ENCODE measurements at places on chromosomes 16 and 17.

DNA sequence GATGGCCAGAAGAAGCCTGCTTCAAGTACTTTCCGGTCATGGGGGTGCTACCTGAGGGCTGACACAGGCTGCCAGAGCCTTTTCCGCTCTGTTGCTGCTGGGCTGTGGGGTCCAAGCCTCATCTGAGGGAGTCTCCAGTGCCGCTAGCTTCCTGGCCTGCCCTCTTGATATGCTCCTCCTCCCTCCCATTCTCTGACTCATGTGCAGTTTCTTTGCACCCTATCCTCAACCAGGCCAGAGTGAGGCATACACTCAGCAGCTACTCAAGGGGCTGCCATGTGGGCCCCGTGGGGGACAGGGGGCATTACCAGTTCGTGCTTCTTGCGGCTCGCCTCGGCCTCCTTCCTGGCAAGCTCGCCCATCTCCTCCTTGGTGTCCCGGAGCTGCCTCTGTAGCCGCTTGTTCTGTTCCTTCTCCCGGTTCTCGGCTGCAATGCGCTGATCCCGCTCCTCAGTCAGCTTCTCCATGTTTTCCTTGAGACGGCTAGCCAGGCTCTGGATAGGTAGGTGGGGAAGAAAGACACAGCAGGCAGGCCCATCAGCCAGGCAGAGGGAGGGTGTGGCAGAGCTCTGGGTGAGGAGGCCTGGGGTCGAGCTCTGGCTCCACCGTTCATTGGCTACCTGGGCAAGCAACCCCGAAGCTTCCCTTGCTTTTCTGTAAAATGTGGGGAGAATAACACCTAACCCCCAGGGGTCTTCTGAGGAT, 43.8 kb downstream of the PIPOX start:
- no peak for DNase-seq

DNA sequence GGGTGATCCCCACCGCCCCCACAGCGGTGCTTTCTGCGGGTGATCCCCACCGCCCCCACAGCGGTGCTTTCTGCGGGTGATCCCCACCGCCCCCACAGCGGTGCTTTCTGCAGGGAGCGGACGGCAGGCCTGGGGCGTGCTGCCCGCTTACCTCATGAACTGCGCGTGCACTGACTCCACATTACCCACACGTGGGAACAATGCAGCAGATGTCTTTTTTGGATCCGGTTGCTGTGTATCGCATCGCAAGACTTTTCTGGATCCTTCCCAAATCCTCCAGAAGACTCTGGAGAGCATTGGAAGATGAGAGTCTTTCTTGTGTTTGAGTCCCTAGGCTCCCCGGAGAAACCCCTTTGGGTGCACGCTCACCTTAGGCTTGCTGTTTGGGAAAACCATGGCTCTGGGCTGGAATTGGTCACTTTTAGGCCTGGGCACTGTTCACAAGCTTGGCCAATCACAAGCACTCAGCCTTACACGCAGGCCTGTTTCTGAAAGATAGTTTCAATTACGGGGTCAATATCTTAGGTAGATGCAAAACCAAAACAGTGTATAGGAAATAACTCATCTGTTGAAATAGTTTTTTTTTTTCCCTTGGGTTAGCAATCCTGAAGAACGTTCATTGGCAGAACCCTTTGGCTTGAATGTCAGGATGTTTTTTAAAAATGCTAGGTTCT, 201.8 kb downstream of the RPTOR start:
- DNase-seq: no peak

- DNase-seq: no peak
These were observed 7.0 kb upstream of the CCNF start for GRCh38 chr16:2422123-2422867.

GRCh38 chr16:52499060-52499440, 47.9 kb downstream of the TOX3 start:
- no peak for DNase-seq

- DNase-seq: no peak
These were observed 116.0 kb downstream of the SNX29 start for GRCh38 chr16:12092544-12092921.

DNA sequence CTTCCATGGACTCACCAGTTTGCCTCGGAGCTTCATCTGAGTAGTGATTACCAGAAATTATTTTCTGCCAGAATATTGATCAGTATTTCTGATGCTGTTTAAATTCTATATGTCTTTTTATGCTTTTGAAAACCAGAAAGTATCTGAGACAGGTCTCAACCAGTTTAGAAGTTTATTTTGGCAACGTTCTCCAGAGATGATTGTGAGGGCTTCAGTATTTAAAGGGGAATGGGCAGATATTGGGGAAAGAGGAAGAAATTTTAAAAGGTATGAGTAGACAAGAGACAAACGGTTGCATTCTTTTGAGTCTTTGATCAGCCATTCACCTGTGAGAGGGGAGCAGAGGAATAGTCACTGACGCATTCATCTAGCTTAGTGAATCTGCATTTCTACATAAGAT, 44.4 kb upstream of the ABCC11 start:
- DNase-seq: no peak

GRCh38 chr16:11245988-11246387, 10.0 kb downstream of the SOCS1 start:
- no peak for DNase-seq

- peak; percentile 49 for DNase-seq
These were observed 44.0 kb downstream of the TUBD1 start for GRCh38 chr17:59848778-59849177.

DNA sequence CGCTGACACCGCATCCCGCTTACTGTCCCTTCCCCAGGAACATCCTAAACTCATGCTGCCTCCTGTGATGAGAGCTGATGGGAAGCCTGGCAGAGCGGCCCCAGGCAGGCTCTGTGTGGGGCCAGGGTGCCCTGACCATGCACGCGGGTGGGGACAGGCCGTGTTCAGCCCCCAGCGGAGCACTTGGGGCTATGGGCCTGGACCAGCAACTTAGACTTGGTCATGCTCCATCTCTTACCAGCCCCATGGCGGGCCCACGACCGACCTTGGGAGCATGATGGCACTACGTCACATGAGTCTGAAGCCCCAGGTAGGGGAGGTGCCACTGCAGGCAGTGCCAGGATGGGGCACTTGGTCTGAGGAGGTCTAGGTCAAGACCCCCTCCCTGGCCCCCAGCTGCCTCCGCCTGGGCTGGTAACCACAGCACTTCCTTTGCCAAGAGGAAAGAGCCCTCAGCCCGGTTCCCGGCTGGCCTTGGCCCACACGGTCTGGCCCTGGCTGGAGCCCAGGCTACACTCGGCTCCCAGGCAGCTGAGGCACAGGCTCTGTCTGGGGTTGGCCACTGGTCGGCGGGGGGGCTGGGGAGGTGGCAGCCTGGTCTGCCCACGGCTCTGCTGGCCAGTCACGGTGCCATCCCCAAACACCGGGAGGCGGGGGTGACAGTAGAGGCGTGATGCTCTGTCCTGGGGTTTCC, 25.7 kb downstream of the BAHCC1 start:
- DNase-seq: no peak

GRCh38 chr17:14886200-14886739, 378.9 kb downstream of the PMP22 start:
- DNase-seq: no peak

GRCh38 chr16:4083347-4083870, 32.8 kb downstream of the ADCY9 start:
- no peak for DNase-seq

DNA sequence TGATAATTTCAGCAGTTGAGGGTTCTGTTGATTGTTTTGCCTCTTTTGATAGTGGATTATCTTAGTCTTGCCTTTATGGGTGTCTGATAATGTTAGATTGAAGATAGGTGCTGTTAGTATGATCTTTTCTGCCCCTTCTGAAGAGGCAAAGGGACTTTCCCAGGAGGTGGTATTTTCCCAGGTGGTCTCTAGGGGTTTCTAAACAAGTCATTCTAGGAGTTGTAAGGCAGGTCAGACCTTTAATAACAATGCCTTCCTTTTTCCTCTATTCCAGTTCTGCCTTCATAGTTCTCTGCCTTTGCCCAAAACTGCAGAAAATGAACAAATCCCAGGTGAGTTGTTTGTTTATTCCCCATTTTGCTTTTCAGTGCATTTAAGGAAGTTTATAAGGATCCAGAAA, 4.3 kb downstream of the ZFP1 start:
- no peak for DNase-seq

DNA sequence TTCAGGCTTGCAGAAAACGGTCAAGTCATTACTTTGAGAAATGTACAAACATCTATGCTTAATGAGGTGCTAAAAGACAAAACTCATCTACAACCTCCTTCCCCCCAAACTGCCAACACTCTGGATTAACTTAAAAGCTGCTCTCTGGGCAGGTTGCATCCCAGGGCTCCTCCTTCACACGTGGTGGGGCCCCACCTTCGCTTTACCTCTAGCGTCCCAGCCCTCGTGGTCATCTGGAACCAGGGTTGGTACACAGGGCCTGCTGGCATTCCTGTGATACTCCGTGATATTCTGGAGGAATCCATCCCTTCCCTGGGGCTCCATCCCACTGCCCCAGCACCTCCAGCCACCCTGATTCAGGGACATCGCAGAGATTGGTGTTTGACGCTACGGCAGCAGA, 4.8 kb downstream of the METRNL start:
- DNase-seq: no peak

DNA sequence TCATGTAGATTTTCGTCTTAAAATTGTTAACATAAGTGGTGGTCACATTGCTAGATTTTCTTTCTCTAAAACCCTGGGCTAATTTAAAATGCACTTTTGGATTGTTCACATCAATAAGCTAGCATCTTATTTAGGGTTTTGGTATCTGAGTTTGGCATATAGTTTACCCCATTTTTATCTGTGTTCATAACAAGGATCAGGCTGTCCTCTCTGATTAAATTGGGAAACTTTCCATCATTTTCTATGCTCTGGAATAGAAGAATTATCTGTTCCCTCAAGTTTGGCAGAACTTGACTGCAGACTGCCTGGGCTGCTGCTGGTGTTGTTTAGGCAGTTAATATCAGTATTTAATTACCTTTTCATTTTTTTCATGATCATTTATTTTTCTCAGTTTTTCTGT, 1.8 kb downstream of the SPECC1 start:
- DNase-seq: no peak

DNA sequence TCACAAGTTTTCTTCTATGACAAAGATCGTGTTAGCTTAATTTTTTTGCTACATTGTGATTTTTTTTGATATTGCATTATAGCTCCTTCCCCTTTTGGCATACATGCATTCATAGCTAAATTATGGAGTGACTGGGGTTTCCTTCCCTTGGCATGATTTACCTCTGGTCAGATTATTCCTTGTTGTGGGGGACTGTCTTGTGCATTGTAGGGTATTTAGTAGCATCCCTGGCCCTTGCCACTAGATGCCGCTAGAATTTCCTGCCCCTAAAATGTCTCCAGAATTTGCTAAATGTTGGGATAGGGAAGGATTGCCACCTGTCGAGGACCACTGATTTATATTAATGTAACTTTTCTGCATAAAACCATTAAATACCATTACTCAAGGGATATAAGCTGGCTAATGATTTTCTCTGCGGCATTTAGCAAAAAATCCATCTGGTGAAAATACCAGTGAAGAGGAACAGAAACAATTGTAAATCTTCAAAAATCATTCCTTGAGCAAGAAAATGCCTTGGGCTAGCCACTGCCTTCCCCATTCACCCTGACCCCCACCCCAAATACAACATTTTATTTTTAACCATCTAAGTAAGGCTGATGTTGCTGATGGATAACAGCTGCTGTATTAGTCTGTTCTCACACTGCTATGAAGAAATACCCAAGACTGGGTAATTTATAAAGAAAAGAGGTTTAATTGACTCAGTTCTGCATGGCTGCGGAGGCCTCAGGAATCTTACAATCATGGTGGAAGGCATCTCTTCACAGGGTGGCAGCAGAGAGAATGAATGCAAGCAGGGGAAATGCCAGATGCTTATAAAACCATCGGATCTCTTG, 195.2 kb downstream of the MAP2K6 start:
- DNase-seq: no peak

- DNase-seq: peak; percentile 51
These were observed 65.8 kb upstream of the RPH3AL start for GRCh38 chr17:418421-418751.

DNA sequence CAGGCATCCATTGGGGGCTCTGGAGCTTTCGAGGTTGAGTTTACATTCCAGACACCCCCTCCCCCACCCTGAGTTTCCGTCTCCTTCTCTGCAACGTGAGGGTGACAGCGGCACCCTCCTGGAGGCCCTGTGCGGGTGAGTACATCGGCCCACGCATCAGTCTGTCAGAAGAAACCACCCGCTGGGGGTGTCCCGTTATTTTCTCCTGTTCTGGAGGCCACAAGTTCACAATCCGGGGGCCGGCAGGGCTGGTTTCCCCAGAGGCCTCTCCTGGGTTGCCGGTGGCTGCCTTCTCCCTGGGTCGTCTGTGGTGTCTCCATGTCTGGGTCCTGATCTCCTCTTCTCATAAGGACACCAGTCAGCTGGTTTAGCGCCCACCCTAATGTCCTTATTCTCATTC, 35.7 kb downstream of the GSE1 start:
- DNase-seq: peak; percentile 14

DNA sequence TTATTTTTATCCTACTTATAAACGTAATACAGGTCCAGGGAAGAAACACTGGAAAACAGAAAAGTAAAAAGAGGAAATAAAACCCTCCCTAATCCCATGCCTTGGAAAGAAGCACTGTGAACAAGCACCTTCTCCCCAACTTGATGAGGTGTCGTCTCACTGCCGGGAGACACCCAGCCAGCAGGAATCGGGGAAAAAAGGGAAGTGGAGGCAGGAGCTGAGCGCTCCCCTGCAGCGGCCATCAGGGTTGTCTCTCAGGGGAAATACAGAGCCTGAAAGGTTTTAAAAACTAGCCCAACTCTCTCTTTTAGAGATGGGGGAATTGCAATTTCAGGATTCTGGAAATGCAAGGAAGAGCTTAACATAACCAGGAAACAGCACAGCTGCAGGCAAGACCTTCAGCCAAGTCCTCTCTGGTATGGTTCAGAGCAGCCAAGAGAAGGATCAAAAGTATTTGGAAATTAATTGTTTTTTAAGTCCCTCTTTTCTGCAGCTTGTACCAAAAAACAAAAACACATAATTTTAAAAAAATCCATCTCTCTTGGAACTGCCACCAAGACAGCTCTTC, 96.3 kb upstream of the RCVRN start:
- DNase-seq: no peak

DNA sequence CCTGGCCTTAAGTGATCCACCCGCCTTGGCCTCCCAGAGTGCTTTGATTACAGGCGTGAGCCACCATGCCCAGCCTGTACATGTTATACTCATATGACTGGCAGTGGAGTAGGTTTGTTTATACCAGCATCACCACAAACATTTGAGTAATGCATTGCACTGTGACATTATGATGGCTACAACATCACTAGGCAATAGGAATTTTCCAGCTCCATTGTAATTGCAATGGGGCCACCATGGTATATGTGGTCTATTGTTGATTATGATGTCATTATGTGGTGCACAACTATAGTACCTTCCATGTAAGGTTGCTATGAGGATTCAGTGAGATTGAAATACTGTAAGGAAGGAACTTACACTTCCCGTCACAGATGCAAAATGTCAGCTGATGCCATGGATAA, 168.9 kb downstream of the COPRS start:
- no peak for DNase-seq

GRCh38 chr16:24146518-24146917, 109.6 kb upstream of the CACNG3 start:
- DNase-seq: no peak

DNA sequence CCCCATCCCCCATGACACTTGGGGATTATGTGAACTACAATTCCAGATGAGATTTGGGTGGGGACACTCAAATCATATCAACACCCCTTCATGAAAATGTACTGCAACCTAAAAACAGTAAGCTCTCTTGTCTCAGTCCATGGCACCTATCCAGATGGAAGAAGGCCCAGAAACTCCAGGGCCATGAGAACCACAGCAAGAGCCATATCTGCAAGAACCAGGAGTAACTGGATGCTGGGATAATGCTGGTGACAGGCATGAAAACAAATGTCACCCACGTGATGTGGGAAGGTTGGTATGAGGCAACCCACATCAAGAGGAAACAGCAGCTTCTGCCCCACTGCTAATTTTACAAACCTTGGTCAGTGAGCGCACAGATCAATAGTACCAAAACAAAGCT, 400.1 kb upstream of the ERCC4 start:
- DNase-seq: no peak

All from stimulated activated CD4-positive, alpha-beta T cell treated with anti-CD3 and anti-CD28 coated beads, Interleukin-4, amount 100 ng/mL, for 24 hours (primary cell).